ENCODE measurements at places on chromosomes 1 and 21.

GRCh38 chr1:67632811-67633655 is 52.0 kb upstream of the GADD45A start:
- DNase-seq, result no peak

GRCh38 chr1:173063171-173063570 is 12.4 kb upstream of the TNFSF18 start:
- no peak for DNase-seq

- no peak for DNase-seq
Observed at GRCh38 chr1:56189454-56189853, 389.9 kb downstream of the PLPP3 start.

DNA sequence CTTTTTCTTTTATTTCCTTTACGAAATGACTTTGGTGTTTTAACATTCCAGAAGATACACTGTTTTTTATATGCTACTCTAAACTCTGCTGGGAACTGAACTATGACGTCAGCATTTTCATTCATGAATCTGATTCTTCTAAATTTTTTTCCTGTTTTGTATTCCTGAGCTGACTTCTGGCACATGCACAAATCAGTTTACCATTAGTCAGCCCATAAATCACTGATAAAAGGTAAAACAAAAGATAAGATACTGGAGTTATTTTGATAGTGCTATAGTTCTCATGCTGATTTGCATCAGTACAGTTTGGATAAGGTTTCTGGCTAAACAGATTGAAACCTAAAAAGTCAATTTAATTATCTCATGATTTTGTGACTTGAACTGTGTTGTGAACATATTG is 10.4 kb downstream of the CAMTA1 start:
- no peak for DNase-seq

- DNase-seq, result no peak
Observed at GRCh38 chr1:205610901-205611466, 20.8 kb downstream of the ELK4 start.

- no peak for DNase-seq
Observed at GRCh38 chr1:36094621-36095061, 5.9 kb downstream of the ADPRS start.

DNA sequence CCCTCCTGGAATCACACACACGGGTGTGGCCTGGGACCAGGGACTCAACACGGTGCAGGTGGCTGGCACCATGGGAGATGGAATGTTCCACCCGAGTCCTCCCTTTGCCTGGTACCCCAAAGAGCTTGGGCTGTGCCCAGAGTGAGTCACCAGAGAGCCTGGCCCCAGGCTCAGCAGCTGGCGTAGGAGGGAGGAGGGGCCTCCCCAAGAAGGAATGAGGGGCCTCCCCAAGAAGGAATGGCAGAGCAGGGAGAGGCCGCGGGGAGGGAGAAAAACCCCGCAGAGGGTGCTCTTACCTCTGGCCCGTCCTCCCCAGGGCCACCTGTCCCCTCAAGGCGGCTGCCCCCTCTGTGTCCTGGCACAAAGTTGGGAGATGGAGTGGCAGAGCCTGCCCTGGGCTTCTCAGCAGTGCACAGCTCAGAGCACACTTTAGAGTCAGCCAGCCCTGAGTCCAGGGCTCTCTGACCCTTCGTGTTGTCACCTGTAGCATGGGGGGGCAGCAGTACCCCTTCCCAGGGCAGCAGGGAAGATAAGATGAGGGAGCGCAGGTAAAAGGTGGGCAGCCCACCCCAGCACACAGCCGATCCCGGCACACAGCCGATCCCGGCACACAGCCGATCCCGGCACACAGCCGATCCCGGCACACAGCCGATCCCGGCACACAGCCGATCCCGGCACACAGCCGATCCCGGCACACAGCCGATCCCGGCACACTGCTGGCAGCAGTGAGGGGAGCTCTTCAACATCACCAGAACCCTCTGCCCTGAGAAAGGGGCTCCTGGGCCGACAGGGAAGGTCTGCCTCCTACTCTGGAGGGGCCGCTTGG is 20.2 kb upstream of the KCNAB2 start:
- DNase-seq, result no peak

DNA sequence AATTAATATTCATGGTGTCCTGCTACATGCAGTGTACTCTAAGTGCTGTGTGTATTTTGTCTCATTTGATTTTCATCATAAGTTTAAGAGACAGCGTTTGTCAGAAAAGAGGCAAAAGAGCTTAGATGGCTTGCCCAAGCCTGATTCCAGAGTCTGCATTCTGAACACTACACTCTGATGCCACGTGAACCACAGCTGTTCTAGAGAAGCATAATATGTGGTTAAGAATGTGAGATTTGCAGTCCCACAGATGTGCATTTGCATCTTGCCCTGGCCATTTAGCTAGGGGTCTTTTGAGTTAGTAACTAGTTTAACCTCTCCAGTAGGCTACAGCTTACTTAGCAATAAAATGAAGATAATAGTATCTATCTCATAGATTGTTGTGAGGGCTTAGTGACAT is 9.2 kb upstream of the GADD45A start:
- no peak for DNase-seq

GRCh38 chr1:6157132-6157527 is 23.0 kb downstream of the CHD5 start:
- no peak for DNase-seq

GRCh38 chr21:31667639-31668038 is 8.1 kb downstream of the SOD1 start:
- no peak for DNase-seq

DNA sequence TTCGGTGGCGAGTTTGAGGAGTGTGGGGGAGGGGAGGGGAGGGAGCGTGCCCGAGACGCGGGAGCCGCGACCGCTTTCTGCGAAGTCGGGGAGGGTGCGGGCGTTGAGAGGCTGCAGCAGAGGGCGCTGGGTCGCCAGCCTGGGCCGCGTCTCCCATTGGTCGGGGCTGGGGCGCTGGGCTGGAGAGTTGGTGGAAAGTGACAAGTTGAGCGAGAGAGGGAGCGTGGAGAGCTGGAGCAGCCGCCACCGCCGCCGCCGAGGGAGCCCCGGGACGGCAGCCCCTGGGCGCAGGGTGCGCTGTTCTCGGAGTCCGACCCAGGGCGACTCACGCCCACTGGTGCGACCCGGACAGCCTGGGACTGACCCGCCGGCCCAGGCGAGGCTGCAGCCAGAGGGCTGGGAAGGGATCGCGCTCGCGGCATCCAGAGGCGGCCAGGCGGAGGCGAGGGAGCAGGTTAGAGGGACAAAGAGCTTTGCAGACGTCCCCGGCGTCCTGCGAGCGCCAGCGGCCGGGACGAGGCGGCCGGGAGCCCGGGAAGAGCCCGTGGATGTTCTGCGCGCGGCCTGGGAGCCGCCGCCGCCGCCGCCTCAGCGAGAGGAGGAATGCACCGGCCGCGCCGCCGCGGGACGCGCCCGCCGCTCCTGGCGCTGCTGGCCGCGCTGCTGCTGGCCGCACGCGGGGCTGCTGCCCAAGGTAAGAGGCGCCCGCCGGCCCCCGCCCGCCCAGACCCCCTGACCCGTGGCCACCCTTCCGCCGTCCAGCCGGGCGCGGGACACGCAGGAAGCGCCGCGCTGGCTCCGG is at the start of gene ROR1:
ROR1 (plus strand) TSS at position 203 of the 802 bp plus-strand sequence.
- DNase-seq, result no peak

- no peak for DNase-seq
Observed at GRCh38 chr1:44713321-44713781, 17.6 kb downstream of the RNU5D-1 start.

- DNase-seq, result no peak
Observed at GRCh38 chr1:60978421-60979357, 103.7 kb upstream of the NFIA start.

GRCh38 chr1:208030288-208031091 is 119.6 kb upstream of the CD34 start:
- no peak for DNase-seq

- DNase-seq, result no peak
Observed at GRCh38 chr1:245915841-245916240, 591.2 kb downstream of the SMYD3 start.

- DNase-seq, result no peak
Observed at GRCh38 chr21:38743772-38744529, 61.8 kb upstream of the ETS2 start.

All from AG04449 (cell line).